Left renal cortex interstitium (tissue), 4 donors: ENCODE measurements at places on chromosomes 4 and X. TPM values are rescaled to one million over a fixed set of nuclear protein-coding genes. Genes with fewer than 3 reads are reported as not detected.

MAGEA2B gene
- not detected for polyA plus RNA-seq

RTL3 gene
- polyA plus RNA-seq = not detected

RPA4 gene
- polyA plus RNA-seq = 0.16 TPM

CTAG1A gene
- polyA plus RNA-seq = not detected

CACNA1F gene
- 0.11 TPM for polyA plus RNA-seq

CCNA2 gene
- 36.0 TPM for polyA plus RNA-seq

DMP1 gene
- polyA plus RNA-seq = not detected

CHST7 gene
- polyA plus RNA-seq = 2.4 TPM

IBSP gene
- not detected for polyA plus RNA-seq

DNA sequence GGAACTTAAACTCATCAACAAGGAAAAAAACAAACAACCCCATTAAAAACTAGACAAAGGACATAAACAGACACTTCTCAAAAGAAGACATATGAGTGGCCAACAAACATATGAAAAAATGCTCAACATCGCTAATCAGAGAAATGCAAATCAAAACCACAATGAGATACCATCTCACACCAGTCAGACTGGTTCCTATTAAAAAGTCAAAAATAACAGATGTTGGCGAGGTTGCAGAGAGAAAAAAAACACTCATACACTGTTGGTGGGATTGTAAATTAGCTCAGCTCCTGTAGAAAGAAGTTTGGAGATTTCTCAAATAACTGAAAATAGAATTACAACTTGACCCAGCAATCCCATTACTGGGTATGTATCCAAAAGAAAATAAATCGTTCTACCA, 28.7 kb downstream of the APLN start:
- no peak for DNase-seq

DNA sequence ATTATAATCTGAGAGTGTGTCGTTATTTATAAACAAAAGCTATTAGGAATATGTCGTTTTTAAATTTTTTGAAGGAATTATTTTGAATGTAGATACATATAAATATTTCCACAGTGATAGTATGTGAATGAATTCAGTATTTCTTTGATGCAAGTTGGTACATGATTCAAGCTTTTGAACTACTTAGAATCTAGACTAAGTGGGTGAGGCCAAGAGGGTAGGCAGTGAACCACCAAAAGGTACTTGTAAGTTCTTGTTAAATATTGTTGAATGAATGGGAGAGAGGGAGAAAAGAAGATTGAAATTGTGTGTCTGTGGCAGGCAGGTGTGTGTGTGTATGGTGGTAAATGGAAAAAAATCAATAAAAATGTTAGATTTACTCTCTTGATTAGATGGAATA, 69.6 kb downstream of the ARFIP1 start:
- DNase-seq = no peak

- no peak for DNase-seq
Observed at GRCh38 chr4:152265149-152265621, 270.7 kb downstream of the FBXW7 start.

DNA sequence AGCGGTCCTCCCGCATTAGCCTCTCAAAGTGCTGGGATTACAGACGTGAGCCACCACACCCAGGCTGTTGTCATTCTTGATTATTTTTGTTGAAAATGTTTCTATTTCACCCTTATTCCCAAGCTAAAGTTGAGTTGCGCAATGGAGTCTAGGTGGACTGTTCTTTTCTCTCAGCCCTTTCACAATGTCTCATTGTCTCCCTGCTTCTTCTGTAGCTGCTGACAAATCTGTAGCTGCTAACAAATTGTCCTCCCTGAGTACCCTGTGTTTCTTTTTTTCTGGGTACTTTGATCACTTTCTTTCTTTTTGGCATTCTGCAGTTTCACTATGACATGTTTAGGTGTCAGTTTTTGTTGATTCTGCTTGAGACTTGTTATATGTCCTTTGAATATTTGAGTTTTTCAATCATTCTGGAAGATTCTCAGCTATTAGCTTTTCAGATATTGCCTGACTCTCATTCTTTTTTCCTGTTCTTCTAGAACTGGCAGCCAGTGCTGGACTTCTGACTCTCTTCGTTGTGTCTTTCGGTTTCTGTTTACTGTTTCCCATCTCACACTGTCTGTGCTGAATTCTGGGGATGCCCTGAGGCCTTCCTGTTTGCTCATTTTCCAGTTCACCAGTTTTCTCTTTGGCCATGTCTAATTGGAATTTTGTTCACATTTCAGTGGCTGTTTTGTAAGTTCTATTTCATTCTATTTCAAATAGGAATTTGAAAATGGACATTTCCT, 6.6 kb downstream of the ABCD1 start:
- DNase-seq = no peak

- no peak for DNase-seq
Observed at GRCh38 chr4:114495471-114495928, 103.1 kb upstream of the UGT8 start.

- DNase-seq = no peak
Observed at GRCh38 chrX:34810916-34811315, 131.7 kb upstream of the FAM47B start.

DNA sequence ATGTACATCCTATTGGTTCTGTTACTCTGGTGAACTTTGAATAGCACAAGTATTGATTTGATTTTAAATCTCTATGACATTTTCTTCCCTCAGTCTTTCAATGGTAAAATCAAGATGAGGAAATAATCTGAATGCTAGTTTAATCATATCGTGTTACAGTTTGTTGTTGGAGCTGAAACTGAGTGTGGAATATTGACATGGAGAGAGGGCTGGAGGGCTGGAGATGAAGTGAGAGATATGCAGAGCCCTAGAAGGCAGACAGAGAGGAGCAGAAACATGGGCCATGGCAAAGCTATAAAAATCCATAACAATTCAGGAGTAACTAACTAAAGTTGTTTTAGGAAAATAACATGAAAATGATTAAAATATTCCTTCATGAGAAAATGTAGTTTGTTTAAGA, 141.1 kb downstream of the BANK1 start:
- no peak for DNase-seq

DNA sequence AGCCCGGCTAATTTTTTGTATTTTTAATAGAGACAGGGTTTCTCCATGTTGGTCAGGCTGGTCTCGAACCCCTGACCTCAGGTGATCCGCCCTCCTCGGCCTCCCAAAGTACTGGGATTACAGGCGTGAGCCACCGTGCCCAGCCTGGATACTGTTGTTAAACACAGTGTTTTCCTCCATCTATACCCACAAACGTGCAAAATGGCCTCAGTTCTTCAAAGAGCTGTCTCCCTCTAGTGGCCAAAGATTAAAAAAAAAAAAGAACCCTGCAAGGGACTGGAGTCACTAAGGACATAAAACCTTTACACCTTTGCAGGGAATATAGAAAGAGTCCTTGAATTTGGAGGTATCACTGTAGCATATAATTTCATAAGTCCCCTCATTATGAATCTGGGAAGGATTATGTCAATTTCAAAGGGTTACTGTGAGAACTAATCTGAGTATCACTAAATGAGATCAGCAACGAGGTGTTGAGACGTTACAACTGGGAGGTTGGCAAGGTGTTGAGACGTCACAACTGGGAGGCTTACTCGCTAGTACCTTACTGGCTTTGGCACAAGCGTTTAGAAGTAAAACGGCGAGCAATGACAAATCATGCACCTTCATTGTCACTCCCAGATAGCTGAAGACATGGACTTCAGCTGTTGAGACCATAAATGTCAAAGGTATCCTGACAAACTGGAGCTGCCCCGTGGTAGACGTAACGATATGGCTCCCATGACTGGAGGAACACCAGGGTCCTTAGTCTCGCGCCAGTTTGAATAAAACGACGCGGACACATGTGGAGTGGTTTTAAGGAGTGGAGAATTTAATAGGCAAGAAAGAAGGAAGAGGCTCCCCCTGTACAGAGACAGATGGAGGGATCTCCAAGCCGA, 33.4 kb upstream of the ENPP6 start:
- DNase-seq = no peak

DNA sequence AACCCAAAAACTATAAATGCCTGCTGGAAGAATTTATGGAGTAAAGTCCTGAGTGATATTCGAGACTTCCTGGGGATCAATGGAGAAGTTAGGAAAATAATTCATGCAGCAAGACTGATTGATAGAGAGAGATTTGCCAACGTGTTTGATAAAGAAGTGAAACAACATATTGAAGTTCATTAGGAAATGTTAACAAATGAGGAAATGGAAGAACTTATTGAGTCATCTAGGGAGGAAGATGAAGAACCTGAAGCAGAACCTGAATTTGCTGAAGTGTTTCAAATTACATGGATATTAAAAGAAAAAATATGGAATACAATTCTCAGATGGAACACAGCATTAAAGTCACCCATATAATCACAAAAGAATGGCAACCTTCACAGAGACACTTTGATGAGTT, 39.0 kb downstream of the DDX60 start:
- DNase-seq = no peak

DNA sequence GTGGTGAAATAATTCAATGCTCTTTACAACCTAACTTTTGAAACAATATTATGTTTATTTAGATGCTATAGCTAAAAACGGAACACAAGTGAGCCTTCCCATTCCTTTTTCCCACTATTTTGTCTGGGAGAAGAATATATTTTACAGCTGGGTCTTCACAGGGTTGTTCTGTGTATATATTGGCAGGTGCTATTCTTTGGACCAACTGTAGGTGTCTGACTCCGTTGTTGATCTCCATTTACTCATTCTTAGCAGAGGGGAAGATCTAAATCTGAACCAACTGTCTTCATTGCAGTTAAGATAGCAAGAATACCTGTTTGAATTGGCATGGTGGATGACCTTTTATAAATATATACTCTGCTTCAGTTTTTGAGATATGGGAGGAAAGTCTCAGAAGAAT, 257.4 kb downstream of the CFAP299 start:
- DNase-seq = no peak

DNA sequence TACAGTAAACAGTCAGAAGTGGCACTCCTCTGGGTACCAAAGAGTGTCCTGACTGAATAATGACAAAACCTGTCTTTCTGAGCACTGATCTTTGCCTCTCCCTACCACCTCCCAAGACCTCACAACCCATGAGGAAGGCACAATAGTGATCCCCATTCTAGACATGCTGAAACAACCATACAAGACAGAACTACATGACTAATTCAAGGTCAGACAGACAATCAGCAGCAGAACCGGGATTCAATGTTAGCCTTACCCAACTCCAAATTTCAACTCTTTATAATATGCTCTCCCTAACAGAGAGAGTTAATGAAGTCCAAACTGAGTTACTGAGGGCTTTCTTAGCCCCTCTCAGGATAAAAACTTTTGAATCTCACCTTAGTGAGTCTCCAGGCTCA, 71.0 kb downstream of the IRF2 start:
- DNase-seq = no peak

DNA sequence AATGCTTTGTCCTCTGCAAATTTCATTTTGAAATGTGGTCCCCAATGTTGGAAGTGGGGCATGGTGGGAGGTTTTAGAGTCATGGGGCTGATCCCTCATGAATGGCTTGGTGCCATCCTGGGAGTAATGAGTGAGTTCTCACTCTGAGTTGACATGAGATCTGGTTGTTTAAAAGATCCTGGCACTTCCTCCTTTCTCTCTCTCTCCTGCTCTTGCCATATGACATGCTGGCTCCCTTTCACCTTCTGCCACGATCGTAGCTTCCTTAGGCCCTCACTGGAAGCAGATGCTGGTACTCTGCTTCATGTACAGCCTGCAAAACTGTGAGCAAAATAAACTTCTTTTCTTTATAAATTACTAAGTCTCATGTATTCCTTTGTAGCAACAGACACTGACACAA, 262.0 kb downstream of the IL15 start:
- DNase-seq = no peak

DNA sequence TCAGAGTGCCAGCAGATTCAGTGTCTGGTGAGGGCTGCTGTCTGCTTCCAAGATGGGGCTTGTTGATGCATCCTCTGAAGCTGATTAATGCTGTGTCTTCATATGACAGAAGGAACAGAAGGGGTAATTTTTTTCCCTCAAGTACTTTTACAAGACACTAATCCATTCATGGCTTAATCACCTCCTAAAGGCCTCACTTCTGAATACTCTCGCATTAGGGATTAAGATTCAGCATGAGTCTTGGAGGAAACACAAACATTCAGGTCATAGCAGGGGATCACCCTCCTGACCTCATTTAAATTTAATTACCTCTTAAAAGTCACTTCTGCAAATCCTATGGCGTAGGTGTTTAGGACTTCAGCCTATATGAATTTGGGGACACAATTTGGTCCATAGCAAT, 1145.5 kb upstream of the PCDH10 start:
- no peak for DNase-seq

DNA sequence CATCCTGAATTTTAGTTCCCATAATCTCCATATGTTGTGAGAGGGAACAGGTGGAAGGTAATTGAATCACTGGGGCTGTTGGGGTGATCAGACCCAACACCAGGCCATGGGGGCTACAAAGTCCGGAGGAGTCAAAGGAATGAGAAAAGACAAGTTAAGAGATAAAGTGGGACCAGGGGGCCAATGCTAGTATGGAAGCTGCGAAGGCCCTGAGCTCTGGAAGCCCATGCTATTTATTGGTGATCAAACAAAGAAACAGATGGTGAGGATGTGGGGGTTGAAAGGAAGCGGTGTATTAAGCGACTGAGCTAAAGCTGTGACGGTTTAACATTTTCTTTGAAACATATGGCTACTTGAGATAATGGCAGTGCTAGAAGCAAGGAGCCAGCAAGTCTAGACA, 132.8 kb downstream of the PDGFC start:
- DNase-seq = no peak
